Upper lobe of left lung (tissue), 6 donors: ENCODE measurements at places on chromosomes 12 and 14.

- no peak for DNase-seq
These were observed 100.7 kb upstream of the TBX5 start for GRCh38 chr12:114506651-114507050.

DNA sequence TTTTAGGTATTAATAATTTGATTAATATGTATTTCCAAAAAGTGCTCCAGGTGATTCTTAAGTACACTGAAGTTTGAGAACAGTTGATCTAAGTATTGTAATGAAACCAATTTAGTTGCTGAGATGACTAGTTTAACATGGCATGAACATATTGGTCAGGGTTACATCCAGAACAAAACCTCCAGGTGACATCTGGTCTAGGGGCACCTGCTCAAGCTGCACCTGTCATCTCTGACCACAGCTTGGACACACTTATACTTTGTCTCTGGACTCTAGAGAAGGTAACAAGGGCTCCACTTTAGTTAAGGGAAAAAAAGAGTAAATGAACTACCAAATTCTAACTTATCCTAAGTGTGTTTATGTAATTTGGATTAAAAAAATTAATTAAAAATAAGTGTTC, 8.1 kb downstream of the ARID2 start:
- no peak for DNase-seq

GRCh38 chr14:68978172-68978911, 760 bp downstream of the ACTN1 start:
- DNase-seq: peak; percentile 72

DNA sequence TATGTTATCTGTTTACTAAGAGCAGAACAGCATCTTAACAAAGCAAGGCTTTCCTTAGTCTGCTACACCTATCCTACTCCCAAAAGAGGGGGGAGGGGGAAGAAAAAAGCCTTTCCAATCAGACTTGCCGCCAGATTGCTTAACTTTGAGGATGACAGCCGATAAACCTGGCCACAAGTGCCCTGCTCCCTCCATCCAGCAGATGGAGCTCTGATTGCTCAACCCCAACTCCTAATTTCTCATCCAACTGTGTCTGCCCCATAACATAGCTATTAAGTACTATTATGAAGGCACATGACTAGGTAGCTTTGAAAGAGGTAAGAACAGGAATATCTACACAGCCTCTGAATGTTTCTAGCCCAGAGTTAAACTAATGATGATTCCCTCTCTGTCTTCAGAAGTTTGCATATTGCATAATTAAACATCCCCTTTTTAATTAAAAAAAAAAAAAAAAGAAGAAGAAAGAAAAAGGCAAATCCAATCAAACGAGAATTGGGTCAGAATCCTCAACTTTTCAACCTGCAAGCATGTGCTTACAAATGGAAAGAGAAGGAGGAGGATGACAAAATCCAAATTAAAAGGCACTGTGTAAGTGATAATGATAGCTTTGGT, 247.4 kb downstream of the GALC start:
- DNase-seq: no peak

DNA sequence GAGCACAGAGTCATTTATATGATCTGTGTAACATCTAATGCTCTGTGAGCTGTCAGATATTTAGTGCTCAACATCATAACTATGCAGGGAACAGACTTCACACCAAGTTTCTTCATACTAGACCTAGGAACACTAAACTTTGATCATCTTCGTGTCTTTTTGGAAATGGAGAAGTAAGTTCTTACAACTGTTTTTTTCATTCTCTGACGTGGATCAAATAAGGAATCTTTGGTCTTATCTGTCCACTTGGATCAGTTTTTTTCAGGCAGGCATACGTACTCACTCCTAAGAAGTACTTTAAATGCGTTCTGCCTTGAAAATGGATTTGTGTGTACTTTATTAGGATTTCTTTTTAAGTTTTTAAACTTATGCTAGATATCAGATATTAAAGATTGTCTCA, 191.0 kb downstream of the FBXL14 start:
- no peak for DNase-seq
